ENCODE measurements at places on chromosomes 1 and 21. TPM values are rescaled to one million over a fixed set of nuclear protein-coding genes. Genes with fewer than 3 reads are reported as not detected.

The NHLH1 gene
- total RNA-seq = not detected

The CD1B gene
- not detected for total RNA-seq

The CFHR4 gene
- total RNA-seq = not detected

The VPS45 gene
- 42.0 TPM for total RNA-seq

The CFHR3 gene
- not detected for total RNA-seq

The SERBP1 gene
- total RNA-seq = 214 TPM

- no peak for DNase-seq
These were observed 238.1 kb downstream of the VAV3 start for GRCh38 chr1:107726860-107727259.

GRCh38 chr1:66758241-66758755 lies 6.0 kb downstream of the DYNLT5 start:
- no peak for DNase-seq

DNA sequence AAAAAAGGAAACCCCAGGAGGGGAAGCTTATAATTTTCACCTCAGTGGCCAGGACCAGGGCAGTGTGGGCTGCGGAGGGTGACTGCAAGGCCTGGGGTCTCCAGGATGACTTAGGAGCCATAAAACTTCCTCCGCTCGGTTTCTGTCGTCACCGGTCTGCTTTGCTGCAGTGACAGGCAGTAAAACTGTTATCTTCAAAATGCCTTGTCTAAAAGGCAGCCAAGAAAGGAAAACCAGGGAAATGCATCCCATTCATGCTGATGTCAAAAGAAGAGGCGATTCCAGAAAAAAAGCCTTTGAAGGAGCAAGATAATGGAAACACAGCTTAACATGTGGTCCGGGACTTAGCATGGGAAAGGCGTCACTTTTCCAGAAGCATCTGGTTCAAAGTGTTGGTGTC lies 42.0 kb downstream of the COL6A1 start:
- no peak for DNase-seq

DNA sequence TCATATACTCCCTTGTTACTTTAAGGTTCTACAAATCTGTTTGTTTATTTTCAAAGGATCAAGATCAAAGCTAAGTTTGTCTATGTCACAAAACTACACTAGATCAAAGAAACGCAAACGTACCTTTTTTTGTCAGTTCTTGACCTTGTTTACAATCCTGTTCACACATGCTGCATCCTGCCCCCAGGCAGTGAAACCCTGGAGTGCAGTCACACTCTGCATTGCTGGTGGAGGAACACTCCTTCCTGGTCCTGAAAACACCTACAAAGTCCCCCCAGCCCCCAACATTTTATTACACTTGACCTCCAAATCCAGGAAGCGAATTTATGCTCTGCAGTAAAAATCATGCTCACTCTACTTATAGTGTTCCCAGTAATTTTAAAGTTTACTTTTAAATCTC lies 2.6 kb downstream of the TNFRSF9 start:
- no peak for DNase-seq

GRCh38 chr21:15943009-15943666 lies 213.4 kb downstream of the USP25 start:
- DNase-seq = peak; percentile 53

DNA sequence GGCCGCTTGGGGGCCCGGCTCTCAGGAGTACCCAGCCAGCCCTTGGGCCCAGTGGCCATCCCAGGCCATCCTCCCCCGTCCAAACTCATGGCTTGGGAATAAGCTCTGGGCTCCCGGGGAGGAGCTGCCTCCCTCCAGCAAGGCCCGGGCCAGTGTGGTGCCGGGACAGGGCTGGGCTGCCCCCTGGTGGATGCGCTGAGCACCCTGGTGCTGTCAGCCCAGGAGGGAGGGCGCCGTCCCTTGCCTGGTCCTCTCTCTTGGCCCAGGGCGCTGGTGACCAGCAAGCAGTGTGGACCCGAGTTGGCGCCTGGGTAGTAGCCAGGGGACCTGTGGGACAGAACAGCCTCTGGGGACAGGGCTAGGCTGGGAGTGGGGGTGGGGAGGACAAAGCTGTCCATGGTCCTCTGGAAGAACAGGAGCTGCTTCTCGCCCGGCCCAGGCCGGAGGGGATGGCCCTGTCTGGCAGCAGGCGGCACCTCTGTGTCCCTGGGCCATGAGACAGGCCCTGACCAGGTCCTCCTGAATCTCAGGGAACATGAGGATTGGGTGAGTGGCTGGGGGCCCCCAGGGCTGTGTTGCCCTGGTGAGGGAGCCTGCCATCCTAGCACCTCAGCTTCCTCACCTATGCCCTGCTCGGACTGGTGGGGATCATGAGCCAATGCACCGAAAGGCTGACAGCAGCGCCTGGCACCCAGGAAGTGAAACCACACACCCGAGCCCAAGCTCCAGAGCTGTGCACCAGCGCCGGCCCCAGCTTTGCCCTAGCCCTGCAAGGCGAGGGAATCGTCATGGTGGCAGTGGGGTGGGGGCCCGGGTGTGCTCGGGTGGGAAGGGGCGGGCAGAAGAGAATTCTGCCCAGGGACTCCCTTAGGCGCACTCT lies 9.4 kb downstream of the MORN1 start:
- peak; percentile 91 for DNase-seq

GRCh38 chr1:117511273-117511672 lies 94.6 kb upstream of the TENT5C start:
- DNase-seq = peak; percentile 30

GRCh38 chr1:147640553-147641165 lies 29.7 kb downstream of the ACP6 start:
- DNase-seq = peak; percentile 95

- no peak for DNase-seq
These were observed 16.0 kb downstream of the SPAG17 start for GRCh38 chr1:118169016-118169415.

GRCh38 chr1:110293601-110294104 lies 45.5 kb upstream of the RBM15 start:
- no peak for DNase-seq

DNA sequence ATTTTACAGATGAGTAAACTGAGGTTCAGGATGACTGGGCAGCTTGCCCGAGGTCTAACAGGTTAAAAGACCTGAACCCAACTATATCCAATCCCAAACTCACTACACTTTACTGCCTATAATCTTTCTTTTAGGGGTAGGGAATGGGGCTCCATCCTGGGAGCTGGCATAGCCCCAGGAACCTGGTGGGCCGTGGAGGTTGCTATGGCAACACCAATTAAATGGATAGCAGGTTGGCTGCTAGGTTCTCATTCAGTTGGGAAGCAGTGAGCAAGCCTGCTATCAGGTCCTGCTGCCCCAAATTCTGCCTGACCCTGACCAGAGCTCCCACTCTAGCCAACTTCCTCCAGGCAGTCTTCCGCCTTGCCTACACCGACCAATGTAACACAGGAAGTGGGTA lies 40.9 kb downstream of the LRP8 start:
- DNase-seq = no peak

DNA sequence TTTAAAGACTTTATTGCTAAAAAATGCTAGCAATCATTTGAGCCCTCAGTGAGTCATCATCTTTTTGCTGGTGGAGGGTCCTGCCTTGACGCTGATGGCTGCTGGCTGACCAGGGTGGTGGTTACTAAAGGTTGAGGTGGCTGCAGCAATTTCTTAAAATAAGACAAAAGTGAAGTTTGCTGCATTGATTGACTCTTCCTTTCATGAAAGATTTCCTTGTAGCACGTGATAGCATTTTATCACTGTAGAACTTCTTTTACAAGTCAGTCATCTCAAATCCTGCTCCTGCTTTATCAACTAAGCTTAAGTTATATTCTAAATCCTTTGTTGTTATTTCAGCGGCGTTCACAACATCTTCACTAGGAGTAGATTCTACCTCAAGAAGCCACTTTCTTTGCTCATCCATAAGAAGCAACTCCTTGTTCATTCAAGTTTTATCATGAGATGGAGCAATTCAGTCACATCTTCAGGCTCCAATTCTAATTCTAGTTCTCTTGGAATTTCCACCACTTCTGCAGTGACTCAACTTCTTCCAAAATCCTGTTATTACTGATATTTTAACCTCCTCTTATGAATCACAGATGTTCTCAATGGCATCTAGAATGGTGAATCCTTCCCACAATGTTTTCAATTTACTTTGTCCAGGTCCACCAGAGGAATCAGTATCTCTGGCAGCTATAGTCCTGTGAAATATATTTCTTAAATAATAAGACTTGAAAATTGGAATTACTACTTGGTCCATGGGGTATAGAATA lies 17.6 kb upstream of the RGS1 start:
- peak; percentile 77 for DNase-seq

- no peak for DNase-seq
These were observed 18.5 kb upstream of the MAGOH start for GRCh38 chr1:53256511-53257453.

DNA sequence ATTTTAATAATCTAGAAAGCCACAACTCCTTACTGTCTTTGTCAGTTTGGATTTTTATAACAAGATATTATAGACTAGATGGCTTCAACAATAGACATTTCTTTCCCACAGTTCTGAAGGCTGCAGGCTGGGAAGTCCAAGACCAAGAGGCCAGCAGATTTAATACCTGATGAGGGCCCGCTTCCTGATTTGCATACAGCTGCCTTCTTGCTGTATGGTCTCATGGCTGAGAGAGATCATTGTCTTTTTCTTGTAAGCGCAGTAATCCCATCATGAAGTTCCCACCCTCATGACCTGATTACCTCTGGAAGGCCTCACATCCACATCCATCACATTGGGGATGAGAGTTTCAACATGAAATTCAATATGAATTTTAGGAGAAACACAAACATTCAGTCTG lies 9.8 kb downstream of the RPS6KC1 start:
- no peak for DNase-seq

DNA sequence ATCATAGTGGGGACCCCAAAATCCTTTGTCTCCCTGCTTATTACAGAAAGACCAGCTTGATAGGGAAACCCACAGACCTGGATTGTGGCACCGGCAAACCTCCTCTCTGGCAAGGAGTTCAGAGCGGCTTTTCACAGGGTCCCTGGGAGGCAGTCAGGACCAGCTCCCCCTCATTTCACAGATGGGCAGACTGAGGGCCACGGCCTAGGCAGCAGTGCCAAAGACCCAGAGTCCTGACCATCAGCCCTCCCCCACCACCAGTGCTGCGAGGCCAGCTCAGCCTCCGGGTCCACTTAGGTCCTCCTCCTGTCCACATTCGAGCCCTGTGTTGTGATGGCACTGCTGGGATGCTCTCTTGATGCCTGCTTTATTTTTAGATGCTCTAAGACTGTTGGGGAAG lies 57.2 kb downstream of the CAMK2N1 start:
- DNase-seq = no peak

DNA sequence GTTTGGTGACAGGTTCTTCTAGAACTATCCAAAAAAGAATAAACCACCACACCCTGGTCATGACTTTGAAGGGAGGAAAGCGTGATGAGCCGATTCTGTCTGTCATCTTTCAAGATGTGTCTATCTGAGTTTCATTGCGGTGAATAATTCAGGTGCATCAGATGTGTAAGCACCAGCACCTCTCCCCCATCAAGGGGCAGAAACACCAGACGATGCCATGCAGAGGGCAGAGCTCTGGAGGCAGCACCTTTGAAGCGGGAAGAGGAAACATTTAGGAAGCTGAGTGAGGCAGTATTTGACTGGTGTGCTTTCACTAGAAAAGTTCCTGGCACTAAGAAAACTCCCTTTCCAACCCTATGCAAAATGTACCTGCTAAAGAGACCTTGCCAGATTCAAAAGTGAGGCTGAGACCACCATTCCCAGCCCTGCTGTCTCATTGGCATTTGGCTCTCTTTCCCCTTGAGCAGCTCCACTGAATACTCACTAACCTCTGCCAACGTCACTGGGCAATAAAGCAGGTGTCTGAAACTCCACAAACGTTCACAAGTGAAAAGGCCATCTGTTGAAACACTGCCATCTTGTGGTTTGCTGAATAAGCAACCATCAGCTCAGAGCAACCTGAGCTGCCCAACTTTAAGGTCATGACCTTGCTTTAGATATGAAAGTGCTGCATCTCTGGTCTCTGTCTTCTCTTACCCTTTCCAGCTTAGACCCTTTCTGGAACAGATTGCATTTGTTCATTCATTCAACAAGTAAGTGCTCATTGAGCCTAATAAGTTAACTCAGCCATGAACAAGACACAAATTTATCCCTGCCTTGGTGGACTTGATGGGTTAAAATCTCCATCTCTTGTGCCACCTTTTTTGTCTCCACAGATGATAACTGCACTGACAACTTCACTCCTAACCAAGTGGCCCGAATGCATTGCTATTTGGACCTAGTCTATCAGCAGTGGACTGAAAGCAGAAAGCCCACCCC lies 228.6 kb downstream of the PAPPA2 start:
- DNase-seq = peak; percentile 73

DNA sequence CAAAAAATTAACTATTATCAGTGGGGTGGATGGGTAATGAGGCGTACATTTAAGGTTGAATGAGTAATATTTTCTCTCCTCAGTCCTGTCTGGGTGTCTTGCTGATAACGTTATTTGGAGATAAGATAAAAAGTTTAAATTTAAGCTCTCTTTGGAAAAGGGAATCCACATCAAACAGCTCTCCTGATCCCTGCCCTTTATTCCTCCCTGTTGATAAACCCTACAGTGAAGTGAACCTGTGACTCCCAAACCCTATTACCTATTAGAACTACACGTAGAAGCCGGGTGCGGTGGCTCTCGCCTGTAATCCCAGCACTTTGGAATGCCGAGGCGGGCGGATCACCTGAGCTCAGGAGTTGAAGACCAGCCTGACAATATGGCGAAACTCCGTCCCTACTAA lies 9.9 kb upstream of the GPR161 start:
- no peak for DNase-seq

DNA sequence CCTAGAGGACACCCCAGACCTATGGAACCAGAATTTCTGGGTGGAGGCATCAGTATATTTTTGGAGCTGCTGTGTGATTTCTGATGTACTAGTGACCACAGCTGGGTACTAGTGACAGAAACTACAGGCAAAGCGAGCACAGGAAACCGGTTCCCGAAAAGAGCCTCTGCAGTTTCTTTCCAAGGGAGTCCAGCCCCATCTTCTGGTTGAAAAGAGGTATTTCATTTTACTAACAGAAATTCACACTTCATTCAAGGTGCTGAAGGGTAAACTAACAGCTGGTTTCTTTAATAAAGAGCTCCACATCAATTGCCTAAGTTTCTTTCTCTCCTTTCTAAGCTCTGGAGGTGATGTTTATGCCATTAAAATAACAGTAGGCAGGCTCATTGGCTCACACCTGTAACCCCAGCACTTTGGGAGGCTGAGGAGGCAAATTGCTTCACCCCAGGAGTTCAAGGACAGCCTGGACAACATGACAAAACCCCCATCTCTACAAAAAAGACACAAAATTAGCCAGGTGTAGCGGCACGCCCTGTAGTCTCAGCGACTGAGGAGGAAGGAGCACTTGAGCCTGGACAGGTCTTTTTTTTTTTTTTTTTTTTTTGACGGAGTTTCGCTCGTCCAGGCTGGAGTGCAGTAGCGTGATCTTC lies 22.0 kb downstream of the THAP3 start:
- peak; percentile 74 for DNase-seq

GRCh38 chr1:169312084-169312954 lies 55.3 kb downstream of the NME7 start:
- peak; percentile 97 for DNase-seq
